Panc1 (cell line): ENCODE measurements at places on chromosomes 12 and 14. TPM values are rescaled to one million over a fixed set of nuclear protein-coding genes. Genes with fewer than 3 reads are reported as not detected.

DNA sequence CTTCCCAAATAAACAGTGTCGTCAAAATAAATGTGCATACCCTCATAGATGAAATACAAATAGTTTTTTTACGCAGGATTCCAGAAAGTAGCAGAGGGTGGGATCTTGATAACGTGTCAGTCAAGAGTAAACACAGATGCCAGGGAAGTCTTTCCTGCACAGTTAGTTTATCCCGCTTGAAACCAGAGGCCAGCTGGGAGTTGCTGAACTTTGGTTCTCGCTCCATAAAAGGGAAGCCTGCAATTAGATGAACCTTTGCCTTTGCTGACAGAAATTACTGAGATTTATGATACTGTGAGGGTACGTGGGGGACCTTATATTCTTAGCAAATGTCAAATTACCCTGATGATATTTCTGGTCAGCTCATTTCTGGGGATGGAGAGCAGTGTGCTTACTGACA, 18.9 kb downstream of the FAR2 start:
- no peak for DNase-seq

KRT6C gene
- not detected for total RNA-seq

GLS2 gene
- total RNA-seq, result 1.3 TPM

DNA sequence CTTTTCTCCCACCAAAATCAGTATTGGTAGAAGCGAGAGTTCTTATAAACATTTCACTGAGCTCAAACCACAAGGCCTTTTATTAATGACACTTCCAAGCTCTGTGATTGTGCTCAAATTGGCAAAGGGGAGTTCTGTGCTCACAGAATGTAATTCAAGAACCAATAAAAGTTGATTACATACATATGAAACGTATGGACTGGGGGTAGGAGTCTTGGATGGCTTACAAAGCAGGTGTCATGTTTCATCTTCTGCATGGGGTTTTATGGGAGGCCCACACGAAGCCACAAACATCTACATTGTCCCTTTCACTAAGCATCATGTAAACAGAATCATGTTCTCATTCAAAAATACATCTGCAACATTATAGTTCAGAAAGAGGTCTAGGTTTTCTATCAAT, 828.3 kb downstream of the VRK1 start:
- DNase-seq, result no peak

GRCh38 chr14:95287176-95287754, 32.4 kb downstream of the CLMN start:
- no peak for DNase-seq
